ENCODE measurements at places on chromosomes 2 and 18. TPM values are rescaled to one million over a fixed set of nuclear protein-coding genes. Genes with fewer than 3 reads are reported as not detected.

Gene SLC38A11
- total RNA-seq, result 2.9 TPM

Gene RNF25
- total RNA-seq, result 38.2 TPM

Gene CFC1
- not detected for total RNA-seq

Gene HOXD10
- total RNA-seq, result 0.29 TPM

Gene CMPK2
- total RNA-seq, result 3.7 TPM

Gene BMP10
- total RNA-seq, result not detected

Gene PLCD4
- 0.76 TPM for total RNA-seq

Gene IL1RL2
- 21.9 TPM for total RNA-seq

Gene ZNF512
- total RNA-seq, result 8.8 TPM

Gene TDRD15
- total RNA-seq, result not detected

Gene HMSD
- not detected for total RNA-seq

Gene ZBTB14
- total RNA-seq, result 14.0 TPM

Gene KLHL30
- 0.13 TPM for total RNA-seq

Gene FAM110C
- 31.3 TPM for total RNA-seq

Gene INO80D
- 25.7 TPM for total RNA-seq

Gene LIMS2
- total RNA-seq, result 19.4 TPM

Gene VWA3B
- total RNA-seq, result 0.12 TPM

Gene AFF3
- total RNA-seq, result 3.9 TPM

Gene MOCOS
- 1.1 TPM for total RNA-seq

Gene NCKAP5
- total RNA-seq, result 4.6 TPM

Gene POU3F3
- total RNA-seq, result 2.4 TPM
